ENCODE measurements at places on chromosomes 7 and 10.

DNA sequence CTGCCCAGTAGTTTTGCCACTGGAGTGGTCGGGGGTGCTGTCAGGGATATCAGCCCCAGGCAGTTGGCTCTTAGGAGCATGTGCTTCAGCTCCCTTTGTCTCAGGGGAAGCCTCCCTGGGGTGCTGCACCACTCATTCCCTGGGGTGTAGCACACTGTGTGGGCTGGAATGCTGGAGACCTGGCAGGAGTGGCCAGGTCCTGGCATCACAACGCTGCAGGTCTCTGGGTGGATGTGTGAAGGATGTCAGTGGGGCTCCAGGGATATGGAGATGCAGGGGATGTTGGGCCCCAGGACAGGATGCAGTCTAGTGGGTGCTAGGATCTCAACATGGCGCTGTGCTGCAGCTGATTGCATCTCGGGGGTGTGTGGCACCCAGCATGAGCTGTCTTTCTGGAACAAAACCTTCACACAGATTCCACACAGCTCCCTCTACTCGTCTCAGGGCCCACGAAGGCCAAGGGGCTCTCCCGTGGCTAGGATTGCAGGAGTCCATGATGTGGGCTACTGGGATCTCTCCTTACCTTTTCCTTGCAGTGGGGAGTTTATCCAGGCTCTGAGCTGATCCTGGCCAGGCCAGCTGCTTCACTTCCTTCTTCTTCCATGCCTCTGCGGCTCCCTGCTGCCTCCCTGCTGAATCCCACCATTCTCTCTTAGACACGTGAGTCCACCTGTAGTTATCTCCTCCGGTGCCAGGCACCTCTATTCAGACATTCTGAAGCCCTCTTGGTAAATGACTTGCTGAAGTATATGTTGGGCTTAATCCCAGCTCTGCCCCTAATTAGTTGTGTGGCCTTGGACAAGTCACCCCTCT lies 295.1 kb downstream of the RPS24 start:
- no peak for DNase-seq

DNA sequence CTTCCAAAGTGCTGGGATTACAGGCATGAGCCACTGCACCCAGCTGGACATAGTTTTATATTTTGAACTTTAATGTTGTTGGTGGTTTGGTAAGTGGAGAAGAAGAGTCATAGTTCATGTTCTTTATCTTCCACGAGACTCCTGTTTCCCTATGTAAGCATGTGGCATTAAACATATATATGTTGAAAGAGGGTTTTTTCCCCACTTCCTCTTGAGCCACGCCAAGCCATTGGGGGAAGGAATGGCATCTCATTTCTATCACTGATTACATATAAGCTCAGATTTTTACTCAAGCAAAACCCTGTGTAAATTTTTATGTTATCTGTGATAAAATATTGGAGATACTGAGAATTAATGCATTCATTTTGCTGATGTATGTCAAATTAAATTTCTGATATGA lies 300.4 kb downstream of the PHF14 start:
- DNase-seq: no peak

DNA sequence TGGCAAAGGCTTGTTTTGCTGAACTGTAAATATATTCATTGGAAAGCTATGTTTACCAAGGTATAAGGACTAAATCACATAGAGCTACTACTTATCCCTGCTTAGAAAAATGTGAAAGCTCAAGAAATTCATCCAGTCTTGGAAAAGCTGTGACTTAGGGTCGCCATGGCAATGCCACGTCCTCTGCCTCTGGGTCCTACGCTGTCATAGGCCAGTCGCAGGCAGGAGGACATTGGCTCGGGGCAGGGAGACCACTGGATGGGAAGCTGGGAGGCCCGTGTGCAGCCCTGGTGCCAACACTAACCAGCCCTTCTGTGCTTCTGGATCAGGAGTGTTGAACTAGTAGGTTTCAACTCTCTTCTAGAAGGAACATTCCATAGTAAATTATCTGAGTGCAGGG lies 67.3 kb upstream of the PDZD8 start:
- DNase-seq: peak; percentile 21

DNA sequence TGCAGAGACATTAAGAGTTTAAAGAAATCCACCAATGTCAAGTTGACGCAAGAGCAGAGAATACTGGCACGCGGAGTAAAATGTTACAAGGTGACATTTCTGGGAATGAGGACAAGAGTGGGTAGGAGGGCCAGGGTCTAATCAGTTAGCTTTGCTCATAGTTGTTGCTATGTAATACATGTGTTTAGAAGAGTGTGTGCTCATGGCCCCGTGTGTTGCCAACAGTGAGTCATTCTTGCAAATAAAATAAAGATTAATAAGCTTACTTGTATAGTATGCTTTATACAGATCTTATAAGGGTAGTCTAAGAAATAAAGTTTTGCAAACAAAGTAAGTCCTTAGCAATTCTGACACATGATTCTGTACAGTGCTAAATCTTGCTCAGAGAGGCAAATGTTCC lies 64.5 kb downstream of the DNMBP start:
- DNase-seq: peak; percentile 67

DNA sequence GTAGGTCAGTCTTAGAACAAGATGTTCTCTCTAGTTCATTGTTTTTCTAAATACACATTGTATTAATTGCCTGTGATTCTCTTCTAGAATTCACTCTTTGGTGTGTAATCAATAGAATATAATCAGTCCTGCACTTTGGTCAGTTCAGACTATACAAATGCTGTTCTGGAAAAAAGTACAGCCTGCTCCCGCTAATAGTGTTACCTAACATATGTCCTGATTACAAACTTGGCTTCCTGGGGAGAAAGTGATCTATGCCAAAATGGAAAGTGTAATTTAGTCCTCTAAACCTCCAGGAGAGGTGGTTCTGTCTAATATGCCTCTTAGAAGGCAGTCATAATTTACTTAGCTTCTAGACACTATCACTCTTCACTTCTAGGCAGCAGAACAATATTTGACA lies 215.5 kb downstream of the SEMA3D start:
- no peak for DNase-seq

DNA sequence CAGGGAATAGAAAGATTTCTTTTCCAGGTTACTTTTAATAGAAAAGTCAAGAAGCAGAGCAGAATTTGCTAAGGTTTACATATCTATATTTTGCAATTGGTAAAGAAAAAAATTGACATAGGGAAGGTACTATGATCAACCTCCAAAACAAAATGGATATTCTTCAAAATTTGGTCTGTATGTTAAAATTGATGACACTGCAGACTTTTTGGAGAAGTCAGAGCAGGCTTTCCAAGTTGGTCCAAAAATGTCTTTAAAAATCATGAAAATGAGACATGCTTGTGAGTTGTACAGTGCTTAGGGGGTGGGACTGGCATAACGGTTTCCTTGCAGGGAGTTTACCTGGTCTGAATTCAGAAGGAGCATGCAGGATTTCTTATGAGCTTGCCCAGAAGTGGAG lies 77.0 kb downstream of the TFPI2 start:
- no peak for DNase-seq

GRCh38 chr10:110005719-110006118 lies 2.1 kb upstream of the ADD3 start:
- no peak for DNase-seq

GRCh38 chr7:131456338-131456737 lies 100.1 kb downstream of the PODXL start:
- DNase-seq: no peak

DNA sequence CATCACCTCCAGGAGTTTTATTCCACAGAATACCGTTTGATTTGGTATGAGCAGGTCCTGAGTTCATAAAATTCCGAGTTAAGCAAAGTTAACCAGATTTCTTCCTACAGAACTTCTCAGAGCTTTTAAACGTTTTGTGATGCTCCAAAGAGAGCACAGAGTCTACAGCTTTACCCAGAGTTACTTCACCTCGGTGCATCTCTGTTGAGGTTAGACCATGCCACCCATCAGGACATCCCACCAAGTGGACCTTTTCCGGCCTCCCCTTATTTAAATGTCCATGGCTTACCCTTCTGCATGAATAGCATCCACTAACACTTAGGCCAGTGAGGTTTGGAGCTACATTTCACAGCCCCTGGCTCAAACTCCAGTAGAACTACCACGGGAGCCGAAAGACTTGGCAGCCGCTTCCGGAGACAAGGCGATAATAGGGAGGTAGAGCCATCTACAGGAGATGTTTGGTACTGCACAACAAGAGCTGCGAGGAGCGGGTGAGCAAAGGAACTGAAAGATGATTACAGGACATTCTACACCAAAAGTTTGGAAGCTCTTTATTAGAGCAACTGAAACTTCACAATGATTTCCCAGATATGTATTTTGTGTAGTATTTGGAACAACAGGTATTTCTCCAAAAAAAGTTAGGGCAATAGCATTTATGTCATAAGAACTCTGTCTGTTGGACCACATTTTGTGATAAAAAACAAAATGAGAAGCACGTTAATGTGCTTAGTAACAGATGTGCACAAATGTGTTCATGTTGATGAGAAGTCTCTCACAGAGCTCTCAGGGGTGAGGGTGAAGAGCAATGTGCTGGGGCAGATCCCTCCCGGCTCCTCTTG lies 174.7 kb downstream of the HERPUD2 start:
- DNase-seq: peak; percentile 74

- DNase-seq: no peak
Measured at GRCh38 chr10:16674147-16674703, 143.0 kb downstream of the RSU1 start.

DNA sequence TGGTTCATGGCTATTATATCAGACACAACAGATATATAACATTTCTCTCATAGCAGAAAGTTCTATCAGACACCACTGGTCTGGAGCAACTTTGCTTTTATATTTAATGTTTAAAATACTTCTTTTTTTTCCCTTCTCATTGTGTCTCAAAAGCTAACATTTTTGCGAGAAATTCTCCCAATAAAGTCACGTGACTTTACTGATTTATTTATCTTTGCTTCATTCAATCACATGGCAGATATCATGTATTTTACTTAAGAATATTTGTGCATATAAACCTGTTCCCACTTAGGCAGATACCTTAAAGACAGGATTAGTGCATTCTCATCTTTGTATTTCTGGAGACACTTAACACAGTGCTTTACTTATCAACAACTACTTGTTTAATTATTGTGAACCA lies 1093.1 kb upstream of the LRRN3 start:
- DNase-seq: no peak

DNA sequence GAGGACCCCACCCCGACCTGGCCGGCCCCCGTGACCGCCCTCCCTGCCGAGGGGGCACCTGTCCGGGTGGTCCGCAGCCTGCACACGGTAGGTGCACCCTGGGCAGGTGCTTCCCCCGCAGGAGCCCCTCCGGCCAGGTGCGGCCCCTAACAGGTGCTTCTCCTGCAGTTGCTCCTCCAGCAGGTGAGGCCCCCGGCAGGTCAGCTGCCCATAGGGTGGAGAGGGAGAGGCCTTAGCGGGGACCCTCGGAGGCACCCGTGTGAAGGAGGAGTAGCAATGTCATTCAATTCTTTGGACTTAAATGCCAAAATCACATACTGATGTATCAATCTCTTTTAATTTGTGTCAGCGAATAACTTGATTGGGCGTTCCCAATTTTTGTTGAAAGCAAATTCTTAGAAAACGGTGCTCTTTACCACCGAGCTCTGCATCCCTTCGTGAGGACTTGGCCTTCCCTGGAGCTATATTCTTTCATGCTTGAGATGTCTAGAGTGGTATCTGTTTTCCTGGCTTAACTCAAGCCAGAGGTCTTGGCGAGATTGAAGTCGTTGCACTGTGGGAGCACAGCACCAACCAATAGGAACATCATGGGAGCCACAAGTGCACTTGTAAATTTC lies 738 bp upstream of the NCAPG2 start:
- no peak for DNase-seq

GRCh38 chr10:127085957-127086356 lies 110.4 kb downstream of the INSYN2A start:
- DNase-seq: peak; percentile 9

- DNase-seq: no peak
Measured at GRCh38 chr10:62323751-62324150, 50.4 kb upstream of the ZNF365 start.

DNA sequence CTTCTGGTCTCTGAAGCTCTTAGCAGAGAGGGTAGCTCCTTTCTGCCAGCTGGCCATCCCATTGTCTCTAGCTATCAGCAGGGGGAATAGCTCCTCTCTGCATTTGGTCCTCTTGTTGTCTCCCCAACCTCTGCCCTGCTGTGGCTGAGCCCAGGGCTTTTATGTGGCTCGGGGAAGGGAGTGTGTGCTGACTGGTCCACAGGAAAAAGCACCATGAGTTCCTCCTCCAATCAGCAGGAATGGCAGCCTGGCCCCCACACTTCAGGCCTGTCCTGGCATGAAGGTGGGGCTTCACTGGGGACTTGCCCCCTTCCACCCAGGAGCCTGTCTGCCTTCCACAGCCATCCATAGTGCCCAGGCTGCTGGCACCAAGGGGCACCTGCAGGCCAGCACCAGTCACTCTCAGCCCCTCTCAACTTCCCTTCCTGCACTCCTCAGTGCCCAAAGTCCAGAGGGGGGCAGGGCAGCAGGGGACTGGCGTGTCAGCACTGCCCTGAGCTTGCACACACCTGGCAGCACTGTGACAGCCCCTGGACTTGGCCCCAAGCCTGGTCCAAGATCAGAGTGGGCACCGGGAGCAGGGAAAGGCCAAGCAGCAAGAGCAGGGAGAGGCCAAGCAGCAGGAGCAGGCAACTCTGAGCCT lies 36.2 kb downstream of the NOLC1 start:
- DNase-seq: no peak

- no peak for DNase-seq
Measured at GRCh38 chr10:96889415-96890171, 57.5 kb downstream of the LCOR start.

DNA sequence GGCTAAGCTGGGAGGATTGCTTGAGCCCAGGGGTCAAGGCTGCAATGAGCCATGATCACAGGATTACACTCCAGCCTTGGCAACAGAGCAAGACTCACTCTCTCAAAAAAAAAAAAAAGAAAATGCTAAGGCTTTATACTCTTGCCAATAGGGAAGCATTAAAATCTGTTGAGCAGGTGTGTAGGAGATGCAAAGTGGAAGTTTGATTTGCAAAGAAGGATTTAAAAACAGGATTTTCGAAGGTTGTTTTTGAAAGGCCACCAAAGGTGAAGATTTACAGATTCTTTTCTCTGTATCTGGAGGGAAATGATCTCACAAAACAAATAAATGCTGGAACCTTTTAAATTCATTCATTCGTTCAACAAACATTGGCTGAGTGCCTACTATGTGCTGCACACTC lies 8.6 kb upstream of the PDE1C start:
- DNase-seq: no peak

- no peak for DNase-seq
Measured at GRCh38 chr7:45033261-45033930, 33.4 kb downstream of the CCM2 start.

DNA sequence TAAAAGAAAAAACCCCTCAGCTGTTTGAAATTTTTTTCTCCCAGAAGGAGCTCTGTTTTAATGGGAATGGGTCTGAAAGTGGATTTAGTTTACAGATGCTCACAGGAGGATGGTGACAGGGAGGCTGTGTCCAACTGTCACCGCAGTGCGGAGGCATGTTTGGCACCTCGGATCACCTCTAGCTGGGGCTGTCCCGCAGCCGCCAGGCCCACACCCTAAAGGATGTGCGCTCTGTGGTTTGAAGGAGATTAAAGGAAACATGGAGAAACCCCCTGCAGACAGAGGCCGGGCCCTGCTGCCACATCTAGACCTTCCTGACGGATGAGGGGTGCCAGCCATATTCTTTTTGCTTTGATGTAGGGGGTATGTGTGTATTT lies 160.6 kb downstream of the DNAJB6 start:
- peak; percentile 21 for DNase-seq
